ENCODE measurements at places on chromosomes 3 and 15.

- DNase-seq = no peak
Observed at GRCh38 chr15:99731336-99732123, 1.7 kb downstream of the LYSMD4 start.

- peak; percentile 18 for DNase-seq
Observed at GRCh38 chr3:50194128-50194902, 2.9 kb downstream of the GNAT1 start.

DNA sequence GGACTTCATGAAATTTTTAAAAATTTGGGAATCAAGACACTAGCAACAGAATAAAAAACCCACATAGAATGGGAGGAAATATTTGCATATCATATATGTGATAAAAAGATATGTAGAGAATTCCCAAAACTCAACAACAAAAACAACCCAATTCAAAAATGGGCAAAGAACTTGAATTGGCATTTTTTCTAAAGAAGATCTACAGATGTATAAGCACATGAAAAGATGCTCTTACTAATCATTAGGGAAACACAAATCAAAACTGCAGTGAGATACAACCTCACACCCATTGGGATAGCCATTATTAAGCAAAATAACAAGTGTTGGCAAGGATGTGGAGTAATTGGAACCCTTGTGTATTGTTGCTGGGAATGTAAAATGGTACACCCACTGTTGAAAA is 10.1 kb downstream of the LCTL start:
- DNase-seq = no peak

DNA sequence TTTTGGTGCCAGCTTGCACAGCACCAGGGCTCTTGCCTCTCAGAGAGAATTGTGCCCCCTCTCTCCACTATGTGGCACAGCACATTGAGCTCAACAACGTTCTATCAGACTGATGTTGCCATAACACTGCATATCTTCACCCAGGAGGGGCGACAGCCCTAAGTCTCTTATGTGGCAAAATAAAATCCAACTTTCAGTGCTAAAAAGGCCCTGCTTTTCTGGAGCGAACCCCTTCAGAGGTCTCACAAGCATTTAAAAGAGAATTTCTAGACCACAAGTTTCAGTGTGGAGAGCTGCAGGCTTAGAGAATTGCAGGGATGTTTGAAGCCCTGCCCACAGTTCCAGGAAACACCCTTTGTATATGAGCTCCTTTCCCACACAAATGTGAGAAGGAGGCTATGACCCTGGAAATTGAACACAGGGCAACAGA is 85.5 kb downstream of the LIPC start:
- no peak for DNase-seq

DNA sequence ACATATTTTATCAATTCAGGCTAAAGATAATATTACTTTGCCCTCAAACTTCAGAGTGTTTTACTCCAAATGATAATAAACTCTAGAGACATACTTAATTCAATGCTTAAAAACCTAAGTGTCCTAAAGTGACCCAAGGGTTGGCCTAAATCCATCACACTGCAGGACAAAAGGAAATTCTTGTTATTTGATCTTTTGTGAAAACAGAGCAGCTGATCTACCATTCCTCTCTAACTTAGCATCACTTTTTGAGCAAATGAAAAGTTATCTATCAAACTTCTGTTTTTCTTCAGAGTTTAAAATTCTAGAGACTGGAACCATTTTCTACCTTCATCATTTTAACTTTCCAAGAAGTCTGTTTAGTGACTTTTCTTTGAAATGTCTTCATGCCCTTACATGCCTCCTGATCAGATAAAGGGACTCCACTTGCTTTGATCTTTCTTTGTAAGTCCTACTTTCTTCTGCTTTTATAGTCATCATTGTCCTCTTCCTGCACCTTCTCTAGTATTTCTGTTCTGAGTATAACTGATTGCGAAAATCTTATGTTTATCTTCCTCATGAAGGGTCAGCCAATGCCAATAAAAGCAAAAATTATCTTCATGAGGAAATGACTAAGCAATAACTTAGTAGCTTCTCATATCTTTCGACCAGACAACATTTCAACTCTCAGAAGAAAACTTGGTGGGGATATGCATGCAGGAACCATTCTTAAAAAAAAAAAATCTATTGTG is 378.7 kb upstream of the TGFBR2 start:
- no peak for DNase-seq

Measured in GOT3 (cell line).